Right cardiac atrium (tissue), 5 donors: ENCODE measurements at places on chromosomes 5 and 9.

- DNase-seq, result no peak
Measured at GRCh38 chr5:57853929-57854697, 371.5 kb upstream of the ACTBL2 start.

- no peak for DNase-seq
Measured at GRCh38 chr5:133034064-133034463, 7.7 kb upstream of the ZCCHC10 start.

DNA sequence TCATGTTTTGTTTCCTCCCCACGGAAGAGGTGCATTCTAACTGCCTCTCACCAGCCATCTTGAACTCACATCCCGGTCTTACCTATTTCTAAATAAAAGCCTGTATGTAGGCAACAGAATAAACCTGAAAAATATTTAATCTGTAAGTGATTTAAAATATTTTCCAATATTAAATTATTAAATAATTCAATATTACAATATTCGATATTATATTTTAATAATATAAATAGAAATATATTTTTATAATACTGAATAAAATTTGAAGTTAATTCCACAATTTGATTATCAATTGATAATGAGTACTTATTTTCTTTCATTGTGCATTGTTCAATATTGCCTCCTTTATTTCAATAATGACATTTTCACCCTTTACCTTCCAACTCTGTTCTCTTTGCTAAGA, 404.4 kb downstream of the CYLC2 start:
- DNase-seq, result no peak

DNA sequence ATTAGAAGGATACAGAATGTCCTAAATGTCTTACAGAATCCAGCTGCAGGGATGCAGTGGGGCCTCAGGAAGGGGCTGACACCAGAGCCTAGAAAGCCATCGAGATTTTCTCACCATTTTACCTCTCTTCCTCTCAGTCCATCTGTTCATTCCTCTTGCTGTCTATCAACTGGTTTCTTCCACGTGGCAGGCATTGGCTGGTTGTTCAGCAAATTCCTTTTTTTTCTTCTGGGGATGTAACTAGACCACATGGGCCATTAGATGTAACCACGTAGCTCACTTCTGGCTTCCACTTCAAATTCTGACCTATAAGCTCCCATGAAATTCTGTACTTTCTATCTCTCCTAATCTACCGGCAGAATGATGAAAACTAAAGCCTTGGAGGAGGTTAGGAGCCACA, 93.6 kb upstream of the MTAP start:
- DNase-seq, result no peak

DNA sequence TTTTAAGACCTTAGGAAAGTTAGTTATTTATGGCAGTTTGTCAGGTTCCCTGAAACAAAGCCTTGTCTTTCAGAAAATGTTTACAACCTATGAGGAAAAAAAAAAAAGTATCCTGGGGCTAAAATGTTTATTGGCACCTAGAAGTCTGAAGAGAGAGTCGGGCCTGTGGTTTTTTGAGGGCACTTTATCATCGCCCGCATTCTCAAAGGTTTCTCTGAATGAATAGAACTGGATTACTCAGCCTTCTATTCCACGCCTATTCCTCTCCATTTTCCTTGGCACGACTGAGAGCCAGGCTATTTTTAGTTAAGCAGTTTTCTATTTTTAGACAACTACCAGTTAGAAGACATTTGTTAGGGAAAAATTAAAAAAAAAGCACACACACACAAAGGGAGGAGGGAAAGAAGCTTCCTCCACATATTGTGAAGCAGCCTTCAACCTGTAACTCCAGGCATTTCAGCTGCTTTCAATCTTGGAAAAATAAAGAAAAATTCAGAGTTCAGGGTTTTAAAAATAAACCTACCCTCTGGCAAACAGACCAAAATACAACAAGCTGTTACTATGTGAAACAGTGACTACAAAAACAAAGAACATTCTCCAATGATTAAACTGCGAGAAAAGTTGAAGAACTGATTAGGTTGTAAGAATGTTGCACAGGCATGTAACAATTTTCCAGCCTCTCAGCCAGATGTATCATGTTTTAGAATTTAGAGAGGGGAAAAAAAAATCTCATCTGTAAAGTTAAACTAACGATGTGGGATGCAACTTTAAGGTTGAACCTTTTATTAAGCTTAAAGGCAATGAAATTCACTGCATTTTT, 97.0 kb downstream of the MEF2C start:
- no peak for DNase-seq

- no peak for DNase-seq
Measured at GRCh38 chr9:86925686-86926085, 21.6 kb downstream of the GAS1 start.
